ENCODE measurements at places on chromosomes 12 and 14.

- no peak for DNase-seq
Measured at GRCh38 chr14:51304438-51304837, 64.4 kb downstream of the TMX1 start.

DNA sequence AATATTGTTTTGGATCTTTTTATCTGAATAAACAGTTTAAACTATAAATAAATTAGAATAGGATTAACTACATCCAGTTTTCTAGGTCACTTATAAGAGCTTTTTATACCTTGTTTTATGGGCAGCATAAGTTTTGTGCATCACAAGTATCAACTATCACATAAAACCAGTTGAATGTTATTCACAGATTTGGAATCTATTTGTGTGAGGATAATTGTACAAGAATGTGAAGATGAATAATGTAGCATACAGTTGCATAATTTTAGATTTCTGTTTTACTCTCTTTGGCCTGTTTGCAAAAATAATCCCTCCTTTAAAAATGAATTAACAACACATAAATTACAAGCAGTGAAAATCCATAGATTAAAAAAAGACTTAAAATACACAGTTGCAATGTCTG, 88.8 kb downstream of the SCFD1 start:
- no peak for DNase-seq

GRCh38 chr14:75879031-75879430, 102.8 kb downstream of the TGFB3 start:
- no peak for DNase-seq

GRCh38 chr12:39406262-39406661, 36.7 kb downstream of the KIF21A start:
- no peak for DNase-seq

GRCh38 chr12:11949738-11950411, 120.9 kb upstream of the BCL2L14 start:
- DNase-seq, result no peak

DNA sequence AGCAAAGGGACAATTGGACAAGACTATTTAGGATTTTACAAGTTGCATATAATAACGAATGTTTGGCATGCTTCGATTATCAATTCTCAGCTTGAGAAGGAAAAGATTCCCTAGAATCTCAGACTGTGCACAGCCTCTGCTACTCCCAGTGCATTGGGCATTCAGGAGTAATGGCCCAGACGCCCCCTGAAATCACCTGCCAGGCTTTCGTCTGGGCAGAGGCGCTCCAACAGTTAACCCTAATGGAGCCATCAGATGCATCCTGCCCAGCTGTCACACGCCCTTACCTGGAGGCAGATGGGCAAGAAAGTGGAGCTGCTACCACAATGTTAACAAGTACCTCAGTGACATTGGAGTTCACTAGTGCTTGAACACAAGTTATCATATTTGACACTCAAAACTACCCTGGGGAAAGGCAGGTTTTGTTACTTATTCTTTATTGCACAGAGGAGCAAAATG, 927 bp upstream of the LRP6 start:
- DNase-seq, result no peak

GRCh38 chr14:99035268-99035667, 236.7 kb downstream of the BCL11B start:
- DNase-seq, result no peak

DNA sequence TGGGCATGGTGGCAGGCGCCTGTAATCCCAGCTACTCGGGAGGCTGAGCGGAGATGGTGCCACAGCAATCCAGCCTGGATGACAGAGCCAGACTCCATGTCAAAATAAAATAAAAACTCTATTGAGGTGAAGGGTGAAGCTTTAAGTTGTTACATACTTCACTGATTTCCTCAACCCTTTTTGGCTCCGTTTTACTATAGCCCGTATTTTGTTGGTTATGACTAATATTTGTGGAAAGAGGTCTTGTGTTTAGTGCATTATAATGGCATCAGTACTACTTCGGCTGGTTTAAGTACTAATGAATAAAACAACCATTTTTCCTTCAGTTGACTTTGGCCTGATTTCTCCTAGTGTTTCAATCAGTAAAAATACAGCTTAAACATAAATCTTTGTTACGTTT, 27.0 kb upstream of the SLC2A14 start:
- no peak for DNase-seq

- no peak for DNase-seq
Measured at GRCh38 chr14:50039734-50040400, 76.5 kb downstream of the VCPKMT start.

DNA sequence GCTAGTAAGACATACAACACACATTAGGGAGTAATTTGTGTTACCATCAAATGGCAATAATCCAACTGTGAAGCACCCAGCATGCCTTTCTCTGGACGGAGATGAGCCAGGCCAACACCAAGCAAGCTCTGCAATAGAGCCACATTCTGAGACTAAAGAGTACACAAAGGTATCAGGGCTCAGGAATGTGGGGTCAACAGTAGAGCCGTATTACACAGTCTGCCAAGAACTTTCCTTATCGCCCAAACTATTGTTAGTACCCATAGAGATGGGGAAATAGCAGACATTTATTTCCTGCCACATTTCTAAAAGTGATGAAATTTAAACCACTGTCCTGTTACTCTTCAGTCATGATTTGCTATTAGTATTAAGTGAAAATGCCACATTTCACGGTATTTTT, 113.7 kb downstream of the BMP4 start:
- no peak for DNase-seq

DNA sequence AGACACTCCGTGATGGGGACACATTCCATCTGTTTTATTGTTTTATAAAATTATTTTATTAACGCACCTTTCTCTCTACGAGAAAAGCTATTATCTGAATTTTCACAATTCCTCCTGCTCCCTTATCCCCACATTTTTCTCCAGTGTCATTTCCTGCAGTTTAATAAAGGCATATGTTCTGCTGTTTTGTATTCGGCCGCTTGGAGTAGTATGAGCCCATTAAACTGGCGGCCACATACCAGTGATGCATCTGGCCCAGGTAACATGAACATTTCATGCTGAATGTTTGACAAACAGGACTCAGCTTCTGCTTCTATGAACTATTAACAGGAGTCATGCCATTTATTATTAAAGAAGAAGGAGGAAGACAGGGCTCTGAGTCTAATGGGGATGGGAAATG, 511.0 kb downstream of the TMEM121 start:
- DNase-seq, result no peak

- no peak for DNase-seq
Measured at GRCh38 chr14:35189422-35189821, 67.1 kb downstream of the PRORP start.

GRCh38 chr12:28993720-28994119, 155.4 kb upstream of the FAR2 start:
- no peak for DNase-seq

- no peak for DNase-seq
Measured at GRCh38 chr12:132601171-132601883, 9.1 kb downstream of the LRCOL1 start.

DNA sequence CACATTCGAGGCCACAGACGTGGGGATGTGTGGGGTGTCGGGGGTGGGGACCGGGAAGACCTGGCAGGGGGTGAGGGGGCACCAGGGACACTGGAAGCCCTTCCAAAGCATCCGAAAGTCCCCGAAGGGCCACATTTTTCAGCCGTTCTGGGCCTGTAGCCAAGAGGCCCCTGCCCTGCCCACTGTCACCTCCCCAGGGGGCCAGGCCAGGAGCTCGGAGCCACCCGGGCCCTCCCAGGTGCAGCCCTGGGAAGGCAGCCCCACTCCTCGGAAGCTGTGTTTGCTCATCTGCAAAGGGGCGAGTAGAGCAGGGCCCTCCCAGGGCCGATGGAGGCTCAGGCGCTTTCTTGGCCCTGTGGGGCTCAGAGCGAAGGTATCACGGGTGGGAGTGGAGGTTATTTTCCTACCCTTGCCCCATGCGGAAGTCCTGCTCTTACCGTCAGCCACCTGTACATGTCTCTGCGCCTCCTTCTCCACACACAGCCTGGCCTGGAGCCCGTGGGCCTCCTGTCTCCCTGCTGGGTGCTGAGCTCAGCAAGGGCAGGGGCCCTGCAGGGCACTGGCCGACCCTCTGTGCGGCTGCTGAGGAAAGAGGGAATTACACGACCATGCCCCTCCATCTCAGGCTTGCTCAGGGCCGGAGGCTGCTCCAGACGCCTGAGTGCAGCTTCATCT, 27.2 kb downstream of the NOC4L start:
- no peak for DNase-seq

DNA sequence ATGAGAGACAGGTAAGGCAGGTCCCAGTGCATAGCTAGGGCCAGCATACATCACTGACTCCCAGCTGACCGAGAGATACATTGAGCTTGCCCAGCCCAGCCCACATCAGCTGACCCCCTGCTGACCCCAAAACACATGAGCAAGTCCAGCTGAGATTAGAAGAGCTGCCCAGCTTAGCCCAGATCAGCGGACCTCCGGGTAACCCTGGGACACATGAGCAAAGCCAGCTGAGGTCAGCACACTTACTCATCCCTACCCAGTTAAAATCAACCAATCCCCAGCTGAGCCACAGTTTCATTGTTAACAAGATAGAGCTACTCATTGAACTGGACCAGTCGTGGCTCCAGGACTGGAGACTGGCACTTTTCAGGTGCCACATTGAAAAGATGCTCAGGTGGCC, 21.8 kb upstream of the FBXO34 start:
- no peak for DNase-seq

All from stimulated activated CD4-positive, alpha-beta T cell treated with anti-CD3 and anti-CD28 coated beads, Interleukin-12 subunit alpha, Interleukin-12 subunit beta, amount 100 ng/mL, for 48 hours (primary cell).